ENCODE measurements at places on chromosomes 7 and 10.

DNA sequence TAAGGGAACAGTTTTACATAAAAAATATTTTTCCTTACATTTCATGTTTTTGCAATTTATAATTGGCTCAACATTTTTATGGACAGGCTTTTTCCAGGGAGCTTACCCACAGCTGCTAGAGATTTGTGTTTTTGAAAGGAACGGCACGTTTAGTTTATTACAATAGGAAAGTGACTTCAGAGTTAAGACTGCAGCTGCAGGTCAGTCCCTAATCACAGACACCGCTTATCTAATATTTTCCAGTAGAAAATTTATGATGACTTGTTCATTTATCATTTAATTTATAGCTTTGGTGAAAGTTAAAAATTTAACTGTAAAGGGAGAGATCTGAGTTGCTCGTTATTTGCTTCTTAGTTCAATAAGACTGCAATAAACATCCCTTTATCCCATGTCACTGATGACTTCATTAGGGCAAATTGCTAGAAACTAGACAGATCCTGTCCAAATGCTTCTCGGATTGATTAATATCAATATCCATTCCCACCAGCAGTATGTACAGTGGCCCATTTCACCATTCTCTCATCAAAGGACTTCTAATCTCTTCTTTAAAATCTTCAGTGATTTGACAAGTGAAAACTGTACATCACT is 97.0 kb upstream of the ODAD2 start:
- no peak for DNase-seq

GRCh38 chr10:107451047-107451446 is 286.5 kb upstream of the SORCS1 start:
- no peak for DNase-seq

DNA sequence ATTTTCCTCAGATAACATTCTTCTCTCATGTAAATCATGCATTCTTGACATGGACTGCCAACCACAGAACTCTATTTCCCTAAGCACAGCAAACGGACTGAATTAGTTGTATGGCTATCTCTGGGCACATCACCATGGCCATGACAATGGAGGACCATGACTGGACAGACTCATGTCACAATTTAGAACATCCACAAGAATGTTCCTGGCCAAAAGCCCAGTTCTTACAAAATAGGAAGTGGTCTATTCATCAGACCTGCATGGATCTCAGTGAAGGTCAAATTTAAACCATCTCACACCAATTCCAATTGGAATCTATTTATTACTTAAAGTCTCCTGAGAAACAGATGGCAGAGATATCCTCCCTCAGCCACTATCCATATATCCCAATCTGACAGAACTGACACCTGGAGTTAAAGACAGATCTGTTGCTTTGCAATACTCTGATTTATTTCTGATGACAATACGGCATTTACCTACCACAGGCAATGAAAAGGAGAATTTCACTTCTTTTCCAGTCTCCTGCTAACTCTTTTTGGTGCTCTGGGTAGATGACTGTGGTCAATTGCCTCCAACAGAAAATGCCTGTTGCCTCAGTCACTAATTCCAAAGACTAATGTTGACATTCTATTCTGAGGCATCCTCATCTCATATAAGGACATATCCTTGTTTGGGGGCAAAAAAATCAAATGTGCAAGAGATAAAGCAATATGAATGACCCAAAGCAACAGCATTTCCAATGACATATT is 254.8 kb downstream of the HTR7 start:
- no peak for DNase-seq

DNA sequence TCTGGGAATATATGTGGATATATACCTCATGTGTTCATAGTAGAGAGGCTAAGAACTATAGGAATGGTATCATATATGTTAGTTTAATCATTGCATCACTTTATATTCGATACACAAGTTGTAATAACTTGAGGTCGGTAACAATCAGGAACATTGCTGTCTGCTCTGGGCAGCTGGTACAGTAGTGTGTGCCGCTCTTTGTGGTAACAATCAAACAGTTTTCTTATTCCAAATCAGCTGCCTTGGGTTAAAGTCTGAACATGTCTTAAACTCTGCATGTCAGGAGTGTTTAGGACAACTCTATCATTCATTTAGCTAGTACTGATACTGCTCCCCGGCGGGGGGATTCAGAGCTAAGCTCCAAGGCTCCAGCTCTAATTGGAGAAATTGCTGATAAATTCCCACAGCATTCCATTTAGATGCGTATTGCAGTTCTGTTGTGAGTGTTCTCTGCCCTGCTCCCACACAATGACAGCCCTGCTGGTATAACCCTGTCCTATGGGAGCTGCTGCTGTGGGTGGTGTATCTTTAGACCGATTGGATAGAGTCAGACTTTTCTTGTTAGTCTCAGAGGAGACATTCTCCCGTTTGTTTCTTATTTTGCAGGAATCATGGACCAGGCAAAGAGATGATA is 707.5 kb upstream of the FZD8 start:
- no peak for DNase-seq

DNA sequence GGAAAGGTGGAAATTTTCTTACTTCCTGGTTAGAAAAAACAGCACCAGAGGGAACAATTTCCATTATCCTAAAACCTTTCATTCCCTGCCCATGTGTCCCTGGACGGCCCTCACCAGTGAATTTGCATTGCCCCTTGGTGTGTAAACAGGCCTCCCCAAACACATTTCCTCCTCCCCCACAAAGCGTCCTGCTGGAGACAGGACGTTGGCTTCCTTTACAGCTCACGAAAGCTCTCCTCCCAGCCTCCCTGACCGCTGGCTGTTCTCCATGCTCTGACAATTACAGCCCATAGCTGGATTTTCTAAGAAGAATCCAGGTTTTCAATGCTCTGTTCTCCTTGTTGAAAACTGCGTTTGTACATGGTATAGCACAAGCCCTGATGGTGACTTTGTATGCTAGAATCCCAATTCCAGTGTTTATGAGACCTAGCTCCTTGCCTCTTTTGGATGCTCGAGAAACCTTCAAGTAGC is 724.2 kb upstream of the CELF2 start:
- no peak for DNase-seq

DNA sequence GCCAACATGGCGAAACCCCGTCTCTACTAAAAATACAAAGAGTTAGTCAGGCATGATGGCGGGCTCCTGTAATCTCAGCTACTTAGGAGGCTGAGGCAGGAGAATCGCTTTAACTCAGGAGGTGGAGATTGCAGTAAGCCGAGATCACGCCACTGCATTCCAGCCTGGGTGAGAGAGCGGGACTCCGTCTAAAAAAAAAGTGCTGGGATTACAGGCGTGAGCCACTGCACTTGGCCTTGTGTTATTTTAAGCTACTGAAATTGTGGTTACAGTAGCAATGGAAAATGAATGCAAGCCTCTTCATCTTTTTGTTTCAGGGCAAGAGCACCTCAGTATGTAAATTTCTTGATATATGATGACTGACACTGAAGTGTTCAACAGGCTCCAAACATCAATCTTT is 106.4 kb upstream of the IMMP2L start:
- no peak for DNase-seq

GRCh38 chr7:27793780-27794179 is 53.8 kb downstream of the TAX1BP1 start:
- no peak for DNase-seq

DNA sequence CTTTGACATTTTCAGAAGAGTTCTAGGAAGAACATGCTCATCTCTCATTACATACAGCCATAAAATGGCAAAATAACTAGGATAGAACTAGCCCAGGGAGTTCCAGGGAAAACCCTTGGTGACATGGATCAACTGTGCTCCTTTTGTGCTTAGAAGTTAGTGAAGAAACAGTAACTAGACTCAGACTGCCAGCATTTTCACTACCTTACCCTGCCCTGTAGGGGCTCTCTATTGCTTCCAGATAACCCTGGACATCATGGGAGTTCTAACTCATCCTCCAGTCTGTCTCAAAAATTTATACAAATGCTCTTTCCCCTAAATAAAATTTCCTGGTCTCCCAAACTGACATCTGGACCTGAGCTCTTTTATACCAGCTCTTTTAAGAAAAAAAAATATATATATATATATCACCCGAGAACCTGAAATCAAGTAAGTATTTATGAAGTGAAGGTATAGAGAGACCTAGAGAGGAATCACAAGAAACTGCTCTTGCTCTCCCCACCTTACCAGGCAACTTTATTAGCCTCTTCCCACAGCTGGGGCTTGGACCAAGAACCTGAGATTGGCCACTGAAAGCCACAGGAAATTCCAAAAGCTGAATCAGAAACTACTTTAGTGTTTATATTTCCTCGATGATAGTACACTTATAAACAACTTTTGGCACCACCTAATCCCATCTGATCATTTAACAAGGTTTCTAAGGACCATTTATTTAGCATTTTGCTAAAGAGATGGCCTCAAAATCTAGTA is 101.4 kb downstream of the RELN start:
- no peak for DNase-seq

DNA sequence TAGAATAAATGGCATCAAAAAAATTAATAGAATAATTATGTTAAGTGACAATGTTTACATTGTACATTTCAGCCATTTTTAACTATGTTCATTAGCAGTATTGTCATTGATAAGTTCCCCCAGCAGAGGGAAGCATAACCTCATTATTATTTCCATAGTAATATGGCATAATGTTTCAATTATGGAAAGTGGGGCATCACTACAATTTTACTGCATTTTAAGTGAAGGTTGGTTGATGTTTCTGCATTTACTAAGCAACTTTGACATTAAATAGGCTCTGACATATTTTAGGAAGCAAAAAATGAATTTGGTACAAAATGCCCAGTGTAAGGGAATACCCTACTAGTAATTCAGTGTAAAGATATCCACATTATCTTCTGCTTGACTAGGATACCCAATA is 218.3 kb downstream of the SEMA3A start:
- no peak for DNase-seq

DNA sequence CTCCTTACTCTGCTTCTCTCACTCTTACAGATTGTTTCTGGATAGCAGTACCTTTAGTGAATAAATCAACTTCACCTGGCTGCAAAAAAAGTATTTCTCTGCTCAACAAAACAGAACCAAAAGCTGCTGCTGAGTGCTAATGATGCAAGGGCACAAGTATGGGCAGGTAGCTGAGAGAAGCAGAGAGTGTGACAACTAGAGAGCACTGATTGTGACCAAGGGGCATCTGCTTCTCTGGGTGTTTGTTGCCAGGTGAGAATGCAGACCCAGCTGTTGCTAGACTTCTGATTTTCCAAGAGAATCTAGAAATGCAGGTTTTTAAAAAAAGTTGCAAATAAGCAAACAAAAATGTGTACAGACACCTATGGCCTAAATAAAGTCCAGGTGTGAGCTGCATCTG is 25.3 kb upstream of the PPIF start:
- DNase-seq = no peak

- no peak for DNase-seq
Measured at GRCh38 chr10:71359364-71360046, 37.2 kb upstream of the CDH23 start.

- DNase-seq = no peak
Measured at GRCh38 chr7:134357486-134357885, 40.8 kb upstream of the SLC35B4 start.
